ENCODE measurements at places on chromosomes 7 and 10.

DNA sequence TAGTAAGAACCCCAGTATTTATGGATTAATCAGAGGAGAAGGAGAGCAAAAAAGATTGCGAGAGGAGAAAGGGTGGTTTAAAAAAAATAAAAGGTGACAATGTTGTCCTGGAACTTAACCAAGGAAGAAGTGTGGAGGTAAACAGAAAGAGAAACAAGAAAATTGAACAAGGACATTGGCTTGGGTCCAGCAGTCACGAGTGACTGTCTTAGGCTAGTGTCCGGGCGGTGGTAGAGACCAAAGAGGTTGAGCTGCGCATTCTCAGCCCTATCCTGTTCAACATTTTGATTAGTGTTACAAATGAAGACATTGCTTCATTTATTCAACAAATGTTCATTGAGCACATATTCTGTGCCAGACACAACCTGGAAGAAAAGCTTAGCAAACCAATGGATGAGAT is 329.9 kb downstream of the FGFR2 start:
- no peak for DNase-seq

- no peak for DNase-seq
These were observed 8.2 kb downstream of the CNNM1 start for GRCh38 chr10:99337311-99337811.

GRCh38 chr10:111037858-111038257 is 39.0 kb upstream of the ADRA2A start:
- DNase-seq = no peak

DNA sequence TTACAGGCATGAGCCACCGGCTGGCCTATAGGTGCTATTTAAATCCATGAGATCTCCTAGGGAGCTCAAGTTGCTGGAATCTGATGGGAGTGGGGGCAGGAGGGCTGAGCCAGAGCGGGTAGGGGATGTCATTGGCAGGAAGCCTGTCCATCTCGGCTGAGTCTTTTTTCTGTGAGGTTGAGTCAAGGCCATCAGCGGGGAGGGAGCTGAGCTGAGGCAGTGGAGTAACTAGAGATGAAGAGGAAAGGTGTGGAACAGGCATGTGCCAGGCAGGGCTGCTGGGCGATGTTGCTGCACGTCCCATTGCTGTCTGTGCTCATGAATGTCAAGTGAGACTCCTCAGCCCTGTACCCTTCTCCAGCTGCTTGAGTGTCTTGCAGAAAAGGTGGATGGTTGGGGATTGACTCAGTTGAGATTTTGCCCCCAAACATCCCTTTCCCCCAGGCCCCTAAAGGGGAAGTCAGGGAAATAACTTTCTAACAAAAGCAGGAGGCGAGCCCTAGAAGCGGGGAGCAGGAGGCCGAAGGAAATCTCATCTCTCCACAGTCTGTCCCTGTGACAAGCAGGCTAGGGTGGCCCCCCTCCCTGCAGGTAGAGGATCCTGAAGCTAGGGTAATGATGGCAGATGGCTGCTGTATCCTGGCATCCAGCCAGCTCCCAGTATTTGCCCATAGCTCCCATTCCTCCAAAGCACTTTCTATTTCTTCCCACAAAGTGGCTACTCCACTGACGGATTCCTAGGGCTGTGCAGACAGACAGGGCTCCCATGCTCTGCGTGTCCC is 5.4 kb downstream of the ATP6V1F start:
- no peak for DNase-seq

DNA sequence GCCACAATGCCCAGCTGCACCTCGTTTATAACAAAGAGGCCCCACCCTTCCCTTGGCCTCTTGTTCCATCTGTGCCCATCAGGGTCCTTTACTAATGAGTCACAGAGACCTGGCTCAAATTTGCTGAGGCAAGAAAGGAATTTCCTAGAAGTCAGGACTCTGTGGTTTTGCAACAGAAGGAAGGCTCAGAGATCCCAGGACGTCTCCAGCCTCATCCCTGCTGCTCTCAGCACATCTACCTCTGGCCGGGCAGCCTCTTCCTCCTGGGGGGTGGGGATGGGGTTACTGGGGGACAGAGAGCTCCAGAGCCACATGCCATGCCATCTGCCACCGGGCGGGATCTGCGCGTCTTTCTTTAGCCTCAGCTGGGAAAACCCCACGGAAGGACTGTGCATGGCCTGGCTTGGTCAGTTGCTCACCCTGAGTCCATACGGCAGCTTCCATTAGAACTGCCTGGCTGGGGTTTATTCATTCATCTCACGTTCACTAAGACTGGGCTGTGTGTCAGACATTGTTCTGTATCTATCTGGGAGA is 41.9 kb upstream of the PSMG3 start:
- DNase-seq = no peak

DNA sequence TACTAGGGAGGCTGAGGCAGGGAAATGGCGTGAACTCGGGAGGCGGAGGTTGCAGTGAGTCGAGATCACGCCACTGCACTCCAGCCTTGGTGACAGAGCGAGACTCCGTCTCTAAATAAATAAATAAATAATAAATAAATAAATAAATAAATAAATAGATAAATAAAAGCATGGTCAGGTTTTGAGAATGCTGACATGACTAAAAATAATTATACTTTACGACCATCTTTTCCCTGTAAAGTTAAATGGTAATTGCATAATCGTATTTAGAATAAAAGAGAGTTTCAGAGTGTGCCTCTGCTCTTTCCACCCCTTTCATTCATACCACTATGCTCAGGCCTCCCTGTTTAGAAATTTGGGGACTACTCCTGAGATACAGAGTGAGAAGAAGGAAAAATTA is 326.5 kb downstream of the CNTNAP2 start:
- no peak for DNase-seq

GRCh38 chr10:87578842-87579401 is 74.2 kb downstream of the MINPP1 start:
- DNase-seq = no peak

GRCh38 chr10:113957013-113957412 is 86.7 kb upstream of the ADRB1 start:
- no peak for DNase-seq

- no peak for DNase-seq
These were observed 568.0 kb downstream of the ZWINT start for GRCh38 chr10:55793024-55793423.

- no peak for DNase-seq
These were observed 62.3 kb upstream of the KAT6B start for GRCh38 chr10:74763934-74764591.

DNA sequence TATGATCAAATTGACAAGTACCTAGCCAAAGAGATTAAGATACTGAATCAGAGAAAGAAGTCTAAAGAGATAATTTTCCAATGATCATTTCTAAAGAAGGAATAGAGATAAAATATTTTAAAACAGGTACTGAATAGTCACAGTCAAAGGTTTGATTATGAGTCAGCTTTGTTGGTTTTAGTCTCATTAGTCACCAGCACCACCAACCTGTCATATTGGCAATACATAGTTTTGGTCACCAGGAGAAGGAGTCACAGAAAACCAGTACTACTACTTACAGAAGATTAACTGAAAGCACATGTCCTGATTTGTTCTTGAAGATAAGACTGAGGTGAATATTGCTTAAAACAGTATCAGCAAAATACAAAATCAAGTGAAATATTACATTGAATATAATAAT is 34.6 kb downstream of the ZEB1 start:
- DNase-seq = peak; percentile 18

- no peak for DNase-seq
These were observed 189.7 kb upstream of the PPP1R3A start for GRCh38 chr7:114108510-114108909.

- DNase-seq = no peak
These were observed 118.6 kb downstream of the MDFIC start for GRCh38 chr7:115040495-115040894.

GRCh38 chr7:140390034-140390433 is 8.3 kb downstream of the SLC37A3 start:
- DNase-seq = peak; percentile 31

GRCh38 chr7:126689037-126689436 is 563.7 kb downstream of the GRM8 start:
- DNase-seq = no peak

DNA sequence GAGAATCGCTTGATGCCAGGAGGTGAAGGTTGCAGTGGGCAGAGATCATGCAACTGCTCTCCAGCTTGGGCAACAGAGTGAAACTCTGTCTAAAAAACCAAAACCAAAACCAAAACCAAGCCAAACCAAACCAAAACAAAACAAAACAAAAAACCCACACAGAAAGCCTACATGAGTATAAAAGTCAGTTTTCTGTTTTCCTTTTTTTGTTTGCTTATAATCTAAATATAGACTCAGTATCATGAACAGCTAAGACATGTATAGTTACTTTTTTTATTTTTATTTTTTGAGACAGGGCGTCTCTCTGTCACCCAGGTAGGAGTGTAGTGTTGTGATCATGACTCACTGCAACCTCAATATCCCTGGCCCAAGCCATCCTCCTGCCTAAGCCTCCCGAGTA is 16.8 kb upstream of the MTPN start:
- DNase-seq = no peak

GRCh38 chr10:25974897-25975459 is 40.9 kb downstream of the MYO3A start:
- DNase-seq = no peak

- no peak for DNase-seq
These were observed 296.2 kb downstream of the TCERG1L start for GRCh38 chr10:131015271-131015670.

GRCh38 chr7:1807821-1808600 is 137.9 kb downstream of the ELFN1 start:
- no peak for DNase-seq

- no peak for DNase-seq
These were observed 157.3 kb downstream of the TMEM178B start for GRCh38 chr7:141231018-141231792.

DNA sequence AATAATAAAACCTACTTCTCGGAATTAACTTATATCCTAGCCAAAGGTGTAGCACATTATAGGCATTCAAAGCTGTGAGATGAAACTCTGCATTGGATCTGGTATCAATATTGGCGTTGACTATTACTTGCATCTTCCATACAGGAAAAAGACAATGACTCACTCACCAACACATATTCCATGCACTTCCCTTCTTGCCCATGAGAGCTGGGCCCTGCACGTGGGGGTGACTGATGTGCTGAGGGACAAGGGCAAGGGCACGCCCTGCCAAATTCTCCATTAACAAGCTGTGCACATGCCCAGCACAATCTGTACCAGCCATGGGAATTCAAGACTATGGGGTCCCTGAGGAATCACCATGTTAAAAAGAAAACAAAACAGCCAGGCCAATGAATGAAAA is 188.1 kb upstream of the PDE1C start:
- no peak for DNase-seq

- no peak for DNase-seq
These were observed 30.1 kb downstream of the ZPBP start for GRCh38 chr7:50062951-50063350.

GRCh38 chr10:14595526-14596182 is 179.0 kb downstream of the FAM107B start:
- no peak for DNase-seq

DNA sequence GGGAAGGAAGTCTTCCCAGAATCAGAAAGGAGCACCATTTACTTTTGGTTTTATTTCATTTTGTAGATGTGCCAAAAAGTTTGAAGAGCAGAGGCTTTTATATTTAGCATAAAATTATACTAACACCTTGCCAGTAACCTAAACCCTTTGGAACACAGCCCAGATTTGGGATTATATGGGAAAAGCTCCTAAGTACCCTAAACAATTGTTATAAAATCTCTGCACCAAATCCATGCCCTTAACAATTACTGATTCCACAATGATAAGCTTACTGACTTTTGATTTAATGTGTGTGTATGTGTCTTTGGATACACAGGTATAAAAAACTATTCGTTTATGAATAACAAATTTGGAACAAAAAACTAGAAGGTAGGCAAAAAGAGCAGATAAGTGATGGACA is 39.0 kb upstream of the TMEM229A start:
- DNase-seq = no peak

GRCh38 chr10:126369125-126369710 is 19.1 kb downstream of the ADAM12 start:
- no peak for DNase-seq

- DNase-seq = no peak
These were observed 880 bp downstream of the HERC4 start for GRCh38 chr10:68074031-68074774.

GRCh38 chr10:50614444-50615137 is 9.2 kb downstream of the SGMS1 start:
- DNase-seq = no peak

GRCh38 chr10:37948210-37948609 is 28.2 kb downstream of the ZNF25 start:
- DNase-seq = no peak

GRCh38 chr10:93702210-93703001 is at the start of gene FRA10AC1:
Gene FRA10AC1 (minus strand): TSS chr10:93702592. CDS start chr10:93700106, 2,486 bp downstream.
- DNase-seq = peak; percentile 82

DNA sequence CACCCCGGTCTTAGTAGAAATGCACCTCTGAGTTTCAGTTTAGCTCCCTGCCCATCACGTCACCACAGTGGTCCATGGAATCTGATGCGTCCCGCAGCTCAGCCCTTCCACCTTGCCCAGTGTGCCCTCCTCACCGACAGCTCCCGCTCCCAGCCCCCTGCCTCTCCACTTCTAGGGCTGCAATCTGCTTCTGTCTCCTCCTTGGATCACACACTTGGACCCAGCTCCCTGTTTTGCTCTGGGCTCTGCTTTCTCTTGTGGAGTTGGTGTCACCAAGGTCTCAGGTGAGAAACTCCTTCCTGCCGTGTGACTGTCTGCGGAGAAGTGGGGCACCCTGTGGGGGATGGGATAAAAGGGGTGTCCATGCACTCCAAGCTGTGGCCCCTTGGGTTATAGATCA is 37.9 kb downstream of the GPR26 start:
- no peak for DNase-seq

- no peak for DNase-seq
These were observed 195.6 kb downstream of the SKAP2 start for GRCh38 chr7:26668821-26669220.

GRCh38 chr7:65731562-65732035 is 141.3 kb upstream of the VKORC1L1 start:
- DNase-seq = no peak

GRCh38 chr7:157441023-157441399 is 104.2 kb downstream of the DNAJB6 start:
- DNase-seq = no peak

DNA sequence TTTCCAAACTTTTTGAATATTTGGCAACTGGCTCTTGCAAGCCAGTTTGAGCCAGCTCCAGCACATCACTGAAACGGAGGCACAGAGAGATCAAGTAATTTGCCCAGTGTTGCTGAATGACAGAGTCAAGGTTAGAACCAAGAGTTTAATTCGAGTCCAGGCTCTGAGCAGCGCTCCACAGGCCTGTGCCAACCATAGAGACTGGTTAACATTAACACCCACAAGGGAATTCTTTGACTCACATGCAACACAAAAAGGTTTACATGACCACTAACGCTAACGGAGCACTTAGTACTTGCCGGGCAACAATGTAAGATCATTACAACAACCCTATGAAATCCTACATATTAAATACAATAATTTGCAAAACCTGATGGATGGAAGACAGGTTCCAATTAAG is 1.5 kb downstream of the RGS10 start:
- DNase-seq = no peak
